Activated T-cell treated with anti-CD3 and anti-CD28 coated beads, Interleukin-2, amount 50 U/mL, for 24 hours (primary cell): ENCODE measurements at places on chromosomes 2 and 18.

- DNase-seq = peak; percentile 58
Measured at GRCh38 chr18:46148810-46149209, 44.6 kb downstream of the HAUS1 start.

DNA sequence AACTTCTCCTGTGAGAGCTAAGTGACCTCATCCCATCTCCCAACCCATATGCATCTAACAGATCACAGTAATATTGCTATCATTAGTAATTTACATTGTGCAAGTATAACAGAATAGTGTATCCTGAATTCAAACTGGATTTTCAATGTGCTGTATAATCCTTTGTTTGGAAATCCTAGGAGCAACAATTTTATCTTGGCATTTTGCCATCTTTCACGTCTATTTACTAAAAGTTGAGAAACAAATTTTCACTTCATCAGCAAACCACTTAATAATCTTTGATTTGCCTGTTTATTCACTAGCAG lies 3.8 kb downstream of the HNRNPLL start:
- DNase-seq = no peak

DNA sequence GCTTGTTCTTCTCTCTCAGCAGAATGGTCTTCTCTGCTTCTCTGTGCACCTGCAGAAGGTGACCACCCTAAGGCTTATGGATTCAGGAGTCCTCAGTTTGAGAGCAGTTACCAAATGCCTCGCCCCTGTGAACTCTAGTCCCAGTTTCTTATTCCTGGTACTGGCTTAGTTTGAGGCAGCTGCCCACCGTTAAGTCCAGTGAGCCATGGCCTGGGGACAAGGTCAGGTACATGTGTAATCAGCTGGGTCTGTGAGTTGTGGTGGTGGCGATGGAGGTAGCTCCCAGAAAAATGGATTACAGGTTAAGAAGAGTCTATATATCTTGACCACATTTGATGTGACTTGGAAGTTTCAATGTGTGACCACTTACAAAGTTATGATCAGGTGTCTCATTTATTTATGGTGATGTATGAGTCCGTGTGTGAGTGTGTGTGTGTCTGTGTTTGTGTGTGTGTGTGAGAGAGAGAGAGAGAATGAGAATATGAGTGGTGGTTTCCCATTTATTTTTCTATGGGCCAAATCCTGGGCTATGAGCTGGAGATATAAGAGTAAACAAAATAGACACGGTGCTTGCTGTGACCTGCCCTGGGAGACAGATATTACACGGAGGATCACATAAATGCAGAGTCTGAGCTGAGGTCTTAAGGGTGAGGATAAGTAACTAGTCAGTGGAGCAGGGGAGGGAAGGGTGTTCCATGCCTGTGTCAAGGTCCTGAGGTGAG lies 13.0 kb upstream of the IL1RN start:
- DNase-seq = no peak

DNA sequence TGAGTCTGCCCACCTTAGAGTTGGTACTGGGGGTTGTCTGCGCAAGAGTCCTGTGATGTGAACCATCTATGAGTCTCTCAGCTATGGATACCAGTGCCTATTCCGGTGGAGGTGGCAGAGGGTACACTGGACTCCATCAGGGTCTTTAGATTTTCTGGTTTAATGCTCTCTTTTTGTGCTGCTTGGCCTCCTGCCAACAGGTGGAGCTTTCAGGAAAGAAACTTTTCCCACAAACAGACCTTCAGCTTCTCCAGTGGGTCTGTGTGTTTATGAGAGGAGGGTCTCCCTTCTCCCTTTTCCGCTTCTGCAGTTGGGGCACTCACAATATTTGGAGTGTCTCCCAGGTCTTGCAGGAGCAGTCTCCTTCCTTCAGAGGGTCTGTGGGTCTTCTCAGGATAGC lies 1721.9 kb upstream of the SLC39A10 start:
- DNase-seq = no peak

GRCh38 chr2:210558708-210559107 lies 2.3 kb downstream of the CPS1 start:
- no peak for DNase-seq

GRCh38 chr2:228082571-228082970 lies 98.9 kb downstream of the SPHKAP start:
- no peak for DNase-seq

- no peak for DNase-seq
Measured at GRCh38 chr2:45543257-45543656, 67.8 kb downstream of the SRBD1 start.

DNA sequence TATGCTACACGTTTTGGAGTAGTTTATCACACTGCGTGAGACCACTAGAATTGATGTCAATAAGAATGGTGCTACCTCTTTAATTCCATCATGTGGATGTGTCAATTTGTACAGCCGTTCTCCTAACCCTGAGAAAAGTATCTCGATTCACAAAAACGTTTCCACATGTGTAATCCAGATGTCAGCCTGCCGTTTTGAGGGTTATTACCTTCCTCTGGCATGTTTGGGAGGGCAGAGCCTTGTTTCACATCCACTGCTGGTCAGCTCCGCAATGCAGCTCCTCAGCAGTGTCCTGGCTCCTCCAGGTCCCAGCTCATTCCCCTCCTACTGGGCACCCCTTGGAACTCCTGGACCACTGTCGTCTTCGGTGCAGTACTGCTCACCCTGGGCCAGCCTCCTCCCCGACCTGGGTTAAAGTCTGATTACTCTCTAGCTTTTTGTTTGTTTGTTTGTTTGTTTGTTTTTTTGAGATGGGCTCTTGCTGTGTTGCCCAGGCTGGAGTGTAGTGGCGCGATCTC lies 34.6 kb downstream of the COPS7B start:
- no peak for DNase-seq

GRCh38 chr2:216090369-216090786 lies 8.7 kb downstream of the TMEM169 start:
- no peak for DNase-seq

DNA sequence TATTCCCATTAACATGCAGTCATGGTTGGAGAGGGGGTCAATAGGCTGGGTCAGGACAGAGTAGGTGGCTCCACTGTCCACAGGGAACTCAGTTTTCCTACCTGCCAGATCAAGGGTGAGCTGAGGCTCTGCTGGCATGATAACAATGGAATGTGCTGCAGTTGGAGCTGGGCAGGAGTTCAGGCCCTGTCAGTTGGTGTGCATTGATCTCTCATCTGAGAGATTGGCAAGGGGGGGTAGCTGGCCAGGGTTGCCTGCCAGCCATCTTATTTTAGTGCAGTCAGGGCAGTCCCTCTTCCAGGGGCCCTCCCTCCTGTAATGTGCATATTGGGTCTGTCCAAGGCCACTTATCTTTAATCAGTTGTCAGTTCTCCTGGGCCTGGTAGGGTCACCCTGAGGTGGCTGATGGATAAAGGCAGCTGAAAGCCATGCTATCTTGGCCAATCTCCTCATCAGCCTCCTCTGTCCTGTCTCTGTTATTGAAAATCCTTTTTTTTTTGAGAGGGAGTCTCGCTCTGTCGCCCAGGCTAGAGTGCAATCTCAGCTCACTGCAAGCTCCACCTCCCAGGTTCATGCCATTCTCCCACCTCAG lies 38.1 kb upstream of the CCBE1 start:
- no peak for DNase-seq

GRCh38 chr2:86584151-86584913 lies 21.1 kb upstream of the CHMP3 start:
- no peak for DNase-seq

DNA sequence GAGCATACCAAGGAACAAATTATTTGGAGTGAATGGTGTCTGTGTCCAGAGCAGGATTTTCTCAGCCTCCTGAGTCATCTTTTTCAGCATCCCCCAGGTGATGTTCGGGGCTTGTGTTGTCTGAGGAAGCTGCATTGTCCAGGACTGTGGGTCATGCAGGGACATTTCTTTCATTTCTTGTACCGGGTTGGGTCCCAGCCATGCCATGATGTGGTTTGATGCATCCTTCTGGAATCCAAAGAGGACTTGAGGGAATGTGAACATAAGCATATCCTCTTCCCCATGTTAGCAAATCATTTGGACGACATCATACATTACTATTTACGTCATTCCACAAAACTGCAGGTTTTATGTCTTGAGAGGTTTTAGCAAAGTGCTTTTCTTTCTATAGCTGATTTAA lies 797.8 kb downstream of the CCDC85A start:
- no peak for DNase-seq

GRCh38 chr2:105375001-105375561 lies 23.8 kb downstream of the FHL2 start:
- no peak for DNase-seq

GRCh38 chr2:172251231-172251630 lies 148.5 kb upstream of the DLX2 start:
- DNase-seq = no peak

- no peak for DNase-seq
Measured at GRCh38 chr2:4246364-4247131, 543.2 kb downstream of the DCDC2C start.

GRCh38 chr2:25098670-25099486 lies 57.0 kb downstream of the EFR3B start:
- no peak for DNase-seq

- DNase-seq = no peak
Measured at GRCh38 chr2:68044099-68044498, 18.7 kb downstream of the C1D start.

DNA sequence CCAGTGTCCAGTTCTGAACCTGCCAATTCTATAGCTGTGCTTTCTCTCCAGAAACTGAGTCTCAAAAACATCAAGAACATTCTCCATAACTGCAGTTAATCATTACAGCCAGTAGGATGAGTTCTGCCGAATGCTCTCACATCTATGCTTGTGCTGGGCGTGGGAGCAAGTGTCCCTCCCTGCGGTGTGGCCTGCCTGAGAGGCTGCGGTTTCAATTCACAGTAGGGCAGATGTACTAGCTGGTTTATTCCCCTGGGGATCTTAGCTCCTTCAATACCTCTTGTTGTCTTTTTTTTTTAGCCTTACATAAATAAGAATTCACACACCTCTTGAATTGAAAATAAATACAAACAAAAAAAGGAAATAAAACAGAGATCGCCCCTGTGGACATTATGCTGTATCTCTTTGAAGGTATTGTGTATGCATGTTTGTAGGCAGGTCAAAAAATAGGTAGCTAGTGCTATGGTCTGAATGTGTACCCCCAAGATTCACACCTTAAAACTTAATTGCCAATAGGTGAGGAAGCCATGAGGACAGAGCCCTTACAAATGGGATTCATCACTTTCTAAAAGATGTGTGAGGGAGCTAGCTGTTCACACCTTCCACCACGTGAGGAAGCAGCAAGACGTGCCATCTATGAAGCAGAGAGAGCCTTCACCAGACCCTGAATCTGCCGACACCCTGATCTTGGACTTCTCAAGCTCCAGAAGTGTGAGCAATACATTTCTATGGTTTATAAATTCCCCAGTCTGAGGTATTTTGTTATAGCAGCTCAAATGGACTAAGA lies 74.3 kb downstream of the BCL2L11 start:
- no peak for DNase-seq

GRCh38 chr18:61754039-61754583 lies 138.7 kb downstream of the RNF152 start:
- no peak for DNase-seq

DNA sequence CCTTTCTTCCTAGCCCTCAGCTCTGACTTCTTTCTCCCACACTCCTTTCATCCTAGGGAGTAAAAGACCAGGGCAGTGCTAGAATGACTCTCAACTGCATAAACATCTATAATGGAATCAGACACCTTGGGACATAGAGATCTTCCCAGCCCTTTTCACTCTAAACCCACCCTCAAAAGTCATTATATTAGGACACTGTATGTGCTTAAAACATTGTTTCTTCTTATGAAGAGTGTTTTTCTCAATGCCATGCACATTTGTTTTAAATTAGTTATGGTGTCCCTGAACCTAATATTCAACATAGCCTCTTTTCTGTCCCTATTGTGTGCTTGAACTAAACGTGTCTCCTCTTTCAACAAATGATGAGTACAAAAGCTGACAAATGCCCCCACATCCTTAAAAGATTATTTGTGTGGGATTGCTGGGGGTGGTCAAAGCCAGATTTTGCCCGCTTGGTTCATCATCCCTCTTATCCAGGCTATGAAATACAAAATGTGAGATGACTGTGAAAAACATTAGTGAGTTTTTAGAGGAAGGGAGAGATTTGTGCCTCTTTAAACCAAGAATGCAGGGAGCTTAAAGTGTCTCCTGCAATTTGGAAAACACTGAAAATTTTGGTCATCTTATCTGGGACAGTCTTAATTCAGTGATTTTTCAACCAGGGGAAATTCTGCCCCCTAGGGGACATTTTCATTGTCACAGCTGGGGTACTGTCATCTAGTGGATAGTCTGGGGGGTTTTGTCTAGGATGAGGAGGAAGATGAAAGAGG lies 29.0 kb downstream of the SERPINB5 start:
- DNase-seq = no peak

- DNase-seq = no peak
Measured at GRCh38 chr2:34340307-34340706, 741.2 kb upstream of the FAM98A start.

DNA sequence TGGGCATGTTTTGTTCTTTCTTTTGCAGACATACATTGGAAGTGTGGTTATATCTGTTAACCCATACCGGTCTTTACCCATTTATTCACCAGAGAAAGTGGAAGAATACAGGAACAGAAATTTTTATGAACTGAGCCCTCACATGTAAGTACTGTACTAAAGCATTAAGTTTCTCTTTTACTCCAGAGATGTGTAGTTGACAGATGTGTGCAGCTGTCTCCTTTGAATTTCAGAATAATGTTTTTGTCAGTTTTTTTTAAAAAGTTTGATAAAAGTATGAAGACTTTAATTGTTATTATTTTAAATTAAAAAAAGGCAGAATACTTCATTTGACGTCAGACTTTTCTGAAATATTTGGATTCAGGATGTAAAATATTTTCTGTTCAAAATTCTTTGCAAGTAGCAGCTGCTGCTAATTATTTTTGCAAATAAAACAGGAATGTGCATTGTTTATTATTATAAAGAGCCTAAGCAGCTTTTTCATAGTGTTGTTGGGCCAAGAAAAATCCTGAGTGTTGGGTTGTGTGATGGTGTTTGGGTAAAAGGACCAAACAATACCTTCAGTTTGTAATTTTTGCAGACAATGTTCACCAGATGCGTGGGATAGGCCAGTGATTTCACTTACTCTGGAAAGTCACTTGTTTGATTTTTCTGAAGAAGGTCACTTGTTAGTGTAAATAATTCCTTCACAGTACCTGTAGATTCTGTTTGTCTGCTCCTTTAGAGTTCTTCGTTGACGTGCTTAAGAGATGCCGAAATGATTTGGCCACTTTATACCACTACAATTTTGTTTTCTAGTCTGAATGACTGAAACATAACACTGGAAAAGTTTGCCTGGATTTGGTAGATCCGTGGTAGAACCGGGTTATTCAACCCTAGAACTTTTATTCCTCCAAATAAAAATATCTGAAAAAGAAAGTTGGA lies 51.1 kb downstream of the MYO1B start:
- DNase-seq = no peak

DNA sequence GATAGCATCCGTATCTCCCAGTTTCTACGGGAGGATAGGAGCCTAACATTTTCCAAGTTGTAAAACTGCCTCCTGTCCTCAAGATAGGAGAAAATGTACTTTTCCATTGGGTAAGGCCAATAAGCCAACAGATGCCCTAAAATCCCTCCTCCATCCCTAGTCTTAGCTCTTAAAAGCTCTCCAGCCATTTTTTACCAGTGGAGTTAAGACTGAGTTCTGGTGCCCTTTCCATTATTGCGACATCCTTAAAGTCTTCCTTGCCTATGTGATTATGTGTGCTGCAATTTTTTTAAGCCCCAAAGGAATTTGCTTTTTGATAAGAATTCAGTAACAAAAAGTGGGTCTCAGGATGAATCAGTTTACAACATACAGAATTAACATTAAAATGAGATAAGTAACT lies 33.0 kb downstream of the LINC00305 start:
- DNase-seq = no peak
